Activated CD8-positive, alpha-beta T cell treated with anti-CD3 and anti-CD28 coated beads for 36 hours (primary cell): ENCODE measurements at places on chromosomes 4 and X. TPM values are rescaled to one million over a fixed set of nuclear protein-coding genes. Genes with fewer than 3 reads are reported as not detected.

DNA sequence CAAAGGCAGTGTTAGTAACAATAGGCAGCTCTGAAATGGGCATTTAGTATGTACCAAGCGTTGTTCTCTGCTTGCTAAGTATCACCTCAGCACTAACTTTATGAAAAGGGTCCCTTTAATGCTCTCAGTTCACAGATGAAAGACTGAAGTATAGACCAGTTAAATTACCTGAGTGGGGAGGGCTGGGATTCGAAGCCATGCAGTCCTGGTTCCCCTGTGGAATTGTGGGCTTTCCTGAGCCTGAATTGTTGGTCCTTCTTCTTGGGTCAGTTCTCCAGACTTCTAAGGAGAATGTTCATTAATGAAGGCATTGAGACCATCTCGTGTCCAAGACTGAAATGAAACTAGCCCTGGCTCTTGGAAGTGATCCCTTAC, 7.7 kb upstream of the PRDM8 start:
- H3K4me1 ChIP-seq: peaks cover 11% of the 10 kb centered on the region
- H3K4me3 ChIP-seq: no peak overlapping the region
- no peak overlapping the region for H3K27ac ChIP-seq
- H3K36me3 ChIP-seq: no peaks in the 10 kb centered on the region
- peaks cover 16% of the 10 kb centered on the region for H3K27me3 ChIP-seq

- DNase-seq: peak; percentile 72
- peaks cover 36% of the 10 kb centered on the region for H3K4me1 ChIP-seq
- H3K4me3 ChIP-seq: peak overlapping the region; percentile 41
- H3K27ac ChIP-seq: peak overlapping the region; percentile 90
- no peaks in the 10 kb centered on the region for H3K27me3 ChIP-seq
Measured at GRCh38 chr4:11471618-11472017, 42.9 kb upstream of the HS3ST1 start.

The GAGE10 gene
- total RNA-seq: not detected

The ARSJ gene
- not detected for total RNA-seq

GRCh38 chr4:27132497-27132896, 271.9 kb downstream of the STIM2 start:
- peaks cover 3% of the 10 kb centered on the region for H3K27me3 ChIP-seq
- H3K36me3 ChIP-seq: no peaks in the 10 kb centered on the region
- H3K4me3 ChIP-seq: no peak overlapping the region
- no peak for DNase-seq

DNA sequence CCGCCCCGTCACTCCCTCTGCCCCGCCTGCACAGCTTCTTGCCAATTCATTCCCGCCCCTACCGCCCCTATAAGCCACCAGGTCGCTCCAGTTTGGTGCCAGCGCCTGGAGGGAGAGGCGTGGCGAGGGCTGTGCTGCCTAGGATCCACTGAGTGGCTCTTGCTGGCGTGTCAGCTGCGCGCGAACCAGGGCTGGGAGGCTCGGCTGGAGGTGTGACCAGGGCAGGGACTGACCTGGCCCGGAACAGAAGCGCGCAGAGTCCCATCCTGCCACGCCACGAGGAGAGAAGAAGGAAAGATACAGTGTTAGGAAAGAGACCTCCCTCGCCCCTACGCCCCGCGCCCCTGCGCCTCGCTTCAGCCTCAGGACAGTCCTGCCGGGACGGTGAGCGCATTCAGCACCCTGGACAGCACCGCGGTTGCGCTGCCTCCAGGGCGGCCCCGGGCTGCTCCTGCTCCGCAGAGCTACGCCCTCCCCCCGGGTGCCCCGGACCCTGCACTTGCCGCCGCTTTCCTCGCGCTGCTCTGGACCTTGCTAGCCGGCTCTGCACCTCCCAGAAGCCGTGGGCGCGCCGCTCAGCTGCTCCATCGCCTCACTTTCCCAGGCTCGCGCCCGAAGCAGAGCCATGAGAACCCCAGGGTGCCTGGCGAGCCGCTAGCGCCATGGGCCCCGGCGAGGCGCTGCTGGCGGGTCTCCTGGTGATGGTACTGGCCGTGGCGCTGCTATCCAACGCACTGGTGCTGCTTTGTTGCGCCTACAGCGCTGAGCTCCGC, at the start of gene GPR78:
Gene GPR78, plus strand, starts transcription at position 72 of the 773 bp plus-strand sequence. Its CDS starts 591 bp downstream, at position 663.
- no peak within 1 kb of the TSS for H3K27ac ChIP-seq
- no peaks in the 10 kb centered on the region for H3K36me3 ChIP-seq
- DNase-seq: peak; percentile 60
- H3K4me1 ChIP-seq: no peaks in the 10 kb centered on the region
- no peak within 1 kb of the TSS for H3K4me3 ChIP-seq

GRCh38 chr4:148961526-148961925, 519.3 kb upstream of the NR3C2 start:
- H3K4me3 ChIP-seq: no peak overlapping the region
- no peak for DNase-seq
- H3K4me1 ChIP-seq: no peaks in the 10 kb centered on the region
- no peaks in the 10 kb centered on the region for H3K36me3 ChIP-seq
- H3K27me3 ChIP-seq: no peaks in the 10 kb centered on the region
- H3K27ac ChIP-seq: no peak overlapping the region

DNA sequence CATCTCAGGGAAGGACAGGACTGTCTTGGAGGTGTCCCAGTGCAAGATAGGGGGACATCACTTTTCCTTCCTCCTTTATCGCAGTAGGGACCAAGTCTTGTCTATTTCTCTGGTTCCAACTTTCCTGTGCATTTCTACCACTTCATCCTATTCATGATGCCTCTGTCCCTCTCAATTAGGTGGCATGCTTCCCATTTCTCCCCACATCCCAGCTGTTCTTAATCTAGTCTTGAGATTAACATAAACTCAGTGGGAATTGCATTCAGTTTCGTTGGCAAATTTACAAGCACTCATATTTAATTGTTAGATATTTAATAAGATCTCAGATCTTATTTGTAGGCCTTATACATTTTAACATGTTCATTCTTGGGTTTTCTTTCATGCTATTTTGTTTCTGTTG, 15.7 kb upstream of the ODAM start:
- H3K36me3 ChIP-seq: no peaks in the 10 kb centered on the region
- H3K4me1 ChIP-seq: no peaks in the 10 kb centered on the region
- no peak for DNase-seq
- no peak overlapping the region for H3K27ac ChIP-seq
- no peak overlapping the region for H3K4me3 ChIP-seq

DNA sequence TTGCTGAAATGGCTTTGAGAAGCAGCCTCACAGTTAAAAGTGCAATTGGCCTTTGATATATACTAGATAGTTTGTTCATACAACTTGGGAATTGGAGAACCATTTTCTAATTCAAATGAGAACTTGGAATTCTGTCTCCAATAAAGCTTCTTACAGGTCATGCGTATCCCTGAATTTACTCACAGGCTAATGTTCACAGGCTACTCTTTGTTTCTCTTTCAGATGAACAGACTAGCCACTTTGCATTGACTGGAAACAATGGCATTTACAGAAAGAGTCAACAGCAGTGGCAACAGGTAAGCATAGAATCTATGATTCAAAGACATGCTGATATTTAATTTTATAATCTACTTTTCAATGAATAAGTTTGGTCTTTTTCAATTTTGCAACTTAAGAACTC, 13.5 kb downstream of the AFF1 start:
- H3K4me1 ChIP-seq: peaks cover 32% of the 10 kb centered on the region
- no peak for DNase-seq
- H3K4me3 ChIP-seq: no peak overlapping the region
- H3K27me3 ChIP-seq: no peaks in the 10 kb centered on the region
- peaks cover 15% of the 10 kb centered on the region for H3K36me3 ChIP-seq

DNA sequence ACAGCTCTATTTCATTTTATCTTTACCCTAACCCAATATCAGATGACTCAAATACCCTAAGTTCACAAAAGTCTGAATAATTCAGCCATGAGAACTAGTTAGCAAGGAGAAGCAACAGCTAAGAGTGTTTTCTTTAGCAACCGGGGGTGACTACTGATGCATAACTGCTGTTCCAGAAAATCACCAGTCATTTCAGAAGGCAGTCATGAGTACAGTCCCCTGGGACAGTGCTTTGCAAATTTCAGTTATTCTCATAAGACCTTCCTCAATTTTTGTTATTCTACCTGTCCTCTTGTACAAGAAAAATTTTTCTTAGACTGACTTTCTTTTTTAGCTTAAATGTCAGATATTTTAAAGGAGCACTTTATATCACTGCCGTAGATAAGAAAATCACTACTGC, 16.4 kb downstream of the BANK1 start:
- H3K4me3 ChIP-seq: no peak overlapping the region
- H3K27ac ChIP-seq: no peak overlapping the region
- no peaks in the 10 kb centered on the region for H3K36me3 ChIP-seq
- DNase-seq: no peak
- H3K27me3 ChIP-seq: peaks cover 2% of the 10 kb centered on the region

The TRPC3 gene
- total RNA-seq: 0.13 TPM

DNA sequence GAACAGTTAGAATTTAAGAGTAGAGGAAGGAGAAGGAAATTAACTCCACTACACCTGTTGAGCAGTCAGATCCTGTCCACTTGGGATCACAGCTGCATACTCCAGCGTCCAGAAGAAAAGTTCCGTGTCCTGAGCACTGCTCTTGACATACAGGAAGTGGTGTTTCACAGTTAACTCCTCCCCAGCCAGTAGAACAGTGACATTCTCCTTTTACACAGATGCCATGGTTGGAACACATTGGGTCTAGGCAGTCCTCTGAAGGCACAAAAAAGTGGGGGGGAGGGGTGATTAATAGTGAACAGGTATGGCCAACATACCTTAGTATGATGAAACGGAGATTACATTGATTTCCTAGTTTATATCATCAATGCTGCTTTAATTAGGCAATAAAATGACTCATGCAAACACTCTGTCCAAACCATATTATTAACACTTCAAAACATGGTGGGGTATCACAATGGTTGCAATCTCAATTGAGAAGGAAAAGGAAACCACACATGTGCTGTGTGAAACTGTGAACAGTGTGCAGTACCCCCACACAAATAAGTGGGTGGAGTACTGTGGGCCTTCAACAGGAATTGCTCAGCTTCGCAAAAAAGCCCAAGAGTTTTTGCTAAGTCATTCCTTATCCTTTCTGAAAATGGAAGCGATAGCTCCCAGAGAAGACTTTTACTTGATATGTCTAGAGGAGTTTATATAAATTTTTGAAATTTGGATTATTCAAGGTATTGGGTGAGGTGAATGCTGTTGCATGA, 295.6 kb downstream of the SH2D1A start:
- H3K27me3 ChIP-seq: no peaks in the 10 kb centered on the region
- H3K36me3 ChIP-seq: no peaks in the 10 kb centered on the region
- H3K4me3 ChIP-seq: no peak overlapping the region
- no peak for DNase-seq
- H3K27ac ChIP-seq: no peak overlapping the region
- H3K4me1 ChIP-seq: peaks cover 2% of the 10 kb centered on the region

DNA sequence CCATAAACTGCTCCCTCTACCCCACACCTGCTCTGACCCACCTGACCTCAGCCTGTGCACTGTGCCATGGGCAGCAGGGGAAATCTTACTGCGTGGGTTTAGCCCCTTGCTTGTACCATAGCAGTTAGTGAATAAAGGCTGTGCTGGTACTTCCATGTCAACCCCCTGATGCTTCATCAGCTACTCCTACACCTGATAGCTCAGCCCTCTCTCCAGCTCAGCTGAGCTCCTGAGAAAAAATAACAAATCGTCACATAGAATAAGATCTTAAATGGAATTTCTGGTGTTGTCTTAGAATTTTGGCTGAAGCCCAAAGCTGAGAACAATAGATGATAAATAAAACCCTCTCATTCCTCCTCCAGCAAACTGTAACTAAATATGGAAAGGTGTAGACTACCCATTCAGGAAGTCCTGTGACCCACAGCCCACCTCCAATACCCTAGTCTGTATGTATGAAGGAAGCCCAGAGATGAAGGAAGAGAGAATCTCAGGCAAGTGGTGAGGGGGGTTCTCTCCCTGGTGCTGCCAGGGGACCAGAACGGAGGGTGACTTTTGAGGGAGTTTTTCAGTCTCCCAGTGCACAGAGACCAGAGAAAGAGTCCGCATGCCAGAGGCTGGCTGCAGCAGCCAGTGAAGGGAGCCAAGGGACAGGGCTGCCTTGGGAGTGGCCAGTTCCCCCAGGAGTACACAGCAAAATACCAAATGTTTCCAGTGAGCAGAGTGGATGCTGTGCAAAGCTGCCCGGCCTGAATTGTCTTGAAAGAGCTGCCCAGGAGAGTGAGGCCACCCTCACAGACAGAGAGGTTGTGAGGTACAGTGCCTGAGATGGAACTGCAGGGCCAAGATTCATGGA, 227.3 kb downstream of the QDPR start:
- H3K27me3 ChIP-seq: peaks cover 3% of the 10 kb centered on the region
- no peak for DNase-seq
- no peaks in the 10 kb centered on the region for H3K4me1 ChIP-seq
- no peaks in the 10 kb centered on the region for H3K36me3 ChIP-seq
- H3K4me3 ChIP-seq: no peak overlapping the region

The PCDH18 gene
- not detected for total RNA-seq

The FHIP1A gene
- total RNA-seq: 0.86 TPM

- H3K4me3 ChIP-seq: no peak overlapping the region
- no peak overlapping the region for H3K27ac ChIP-seq
- no peak for DNase-seq
- no peaks in the 10 kb centered on the region for H3K27me3 ChIP-seq
- H3K36me3 ChIP-seq: no peaks in the 10 kb centered on the region
Measured at GRCh38 chr4:180947425-180947824, 1295.8 kb upstream of the TENM3 start.

GRCh38 chrX:119424999-119425398, 25.9 kb downstream of the SLC25A43 start:
- H3K27me3 ChIP-seq: no peaks in the 10 kb centered on the region
- no peaks in the 10 kb centered on the region for H3K36me3 ChIP-seq
- no peak overlapping the region for H3K27ac ChIP-seq
- peaks cover 15% of the 10 kb centered on the region for H3K4me1 ChIP-seq
- no peak overlapping the region for H3K4me3 ChIP-seq

DNA sequence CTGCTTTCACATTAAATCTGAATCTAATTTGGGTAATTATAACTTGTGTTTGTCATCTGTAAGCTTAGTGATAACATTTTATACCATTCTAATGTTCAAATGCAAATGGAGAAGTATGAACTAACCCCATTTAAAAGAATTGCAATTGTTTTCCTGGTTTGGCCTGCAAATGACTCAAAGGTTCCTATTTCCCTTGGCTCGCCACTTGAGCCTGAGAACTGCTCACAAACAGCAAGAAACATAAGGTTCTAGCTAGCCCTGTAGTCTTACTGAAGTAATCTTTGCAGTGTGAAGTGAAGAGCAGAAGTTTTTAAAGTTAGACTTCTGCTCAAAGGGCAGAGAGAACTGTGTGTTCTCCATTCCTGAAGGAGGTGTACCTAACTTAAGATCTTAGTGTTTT, 27.2 kb downstream of the UPRT start:
- peaks cover 11% of the 10 kb centered on the region for H3K4me1 ChIP-seq
- peak overlapping the region; percentile 15 for H3K27ac ChIP-seq
- H3K4me3 ChIP-seq: no peak overlapping the region
- H3K36me3 ChIP-seq: peaks cover 39% of the 10 kb centered on the region
- no peak for DNase-seq
- no peaks in the 10 kb centered on the region for H3K27me3 ChIP-seq

GRCh38 chrX:13254076-13254785, 65.6 kb downstream of the ATXN3L start:
- no peaks in the 10 kb centered on the region for H3K27me3 ChIP-seq
- peaks cover 43% of the 10 kb centered on the region for H3K4me1 ChIP-seq
- peak overlapping the region; percentile 46 for H3K27ac ChIP-seq
- peak; percentile 32 for DNase-seq
- no peak overlapping the region for H3K4me3 ChIP-seq
- H3K36me3 ChIP-seq: no peaks in the 10 kb centered on the region

The TEX13D gene
- total RNA-seq: 0.23 TPM

The TCEAL7 gene
- total RNA-seq: not detected

GRCh38 chr4:76954489-76954888, 4.9 kb downstream of the SEPTIN11 start:
- no peaks in the 10 kb centered on the region for H3K27me3 ChIP-seq
- no peak for DNase-seq
- H3K27ac ChIP-seq: no peak overlapping the region
- no peak overlapping the region for H3K4me3 ChIP-seq
- peaks cover 7% of the 10 kb centered on the region for H3K36me3 ChIP-seq
